Lower lobe of right lung (tissue), 2 donors: ENCODE measurements at places on chromosomes 5 and 9. TPM values are rescaled to one million over a fixed set of nuclear protein-coding genes. Genes with fewer than 3 reads are reported as not detected.

The BTNL9 gene
- total RNA-seq = 125 TPM

The DBN1 gene
- 23.1 TPM for total RNA-seq

The KCTD16 gene
- total RNA-seq = 2.5 TPM

The FGF18 gene
- total RNA-seq = 2.0 TPM

The CCL27 gene
- total RNA-seq = not detected

DNA sequence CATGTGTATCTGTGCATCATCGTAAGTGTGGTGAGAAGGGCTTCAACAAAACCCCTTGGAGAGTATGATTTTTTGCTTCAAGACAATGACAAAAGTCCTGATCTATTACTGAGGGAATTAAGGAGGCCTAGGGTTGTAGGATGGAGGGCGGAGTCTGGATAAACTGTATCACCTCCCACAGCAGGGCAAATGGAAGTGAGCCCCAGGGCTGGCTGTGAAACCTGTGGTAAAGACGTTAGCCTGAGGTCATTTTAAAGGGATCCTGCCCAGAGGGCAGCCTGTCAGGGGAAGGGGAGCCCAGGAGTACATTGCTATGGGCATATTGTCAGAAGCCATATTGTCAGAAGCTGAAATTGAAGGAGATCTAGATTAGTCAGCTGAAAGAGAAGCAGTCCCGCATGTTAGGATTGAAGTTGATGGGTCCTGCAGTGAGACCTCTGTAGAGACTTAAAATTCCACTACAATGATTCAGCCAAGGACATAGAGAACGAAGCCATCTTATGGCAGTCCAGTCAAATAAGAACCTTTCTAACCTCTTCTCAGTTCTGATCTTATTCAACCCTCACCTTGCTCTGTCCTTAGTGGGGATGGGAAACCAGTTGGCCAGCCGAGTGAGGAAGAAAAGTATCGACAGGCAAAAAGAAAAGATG lies 26.9 kb downstream of the ADGRV1 start:
- H3K4me3 ChIP-seq = no peak overlapping the region
- no peaks in the 10 kb centered on the region for H3K27me3 ChIP-seq
- no peak for DNase-seq
